ENCODE measurements at places on chromosomes 5 and 9. TPM values are rescaled to one million over a fixed set of nuclear protein-coding genes. Genes with fewer than 3 reads are reported as not detected.

SQSTM1 gene
- total RNA-seq = 600 TPM

BHMT gene
- 1.9 TPM for total RNA-seq

RRAGA gene
- 90.5 TPM for total RNA-seq

FAM151B gene
- 4.0 TPM for total RNA-seq

MARCHF11 gene
- not detected for total RNA-seq

NDUFS4 gene
- 63.6 TPM for total RNA-seq

SAPCD2 gene
- 0.42 TPM for total RNA-seq

TRMO gene
- total RNA-seq = 9.2 TPM

TNFSF8 gene
- total RNA-seq = 4.6 TPM

PCDHA5 gene
- total RNA-seq = 0.10 TPM

ANKRD55 gene
- total RNA-seq = not detected

SGTB gene
- 13.0 TPM for total RNA-seq

CTNND2 gene
- 1.8 TPM for total RNA-seq

IL13 gene
- not detected for total RNA-seq

DDX4 gene
- not detected for total RNA-seq

TLR4 gene
- 62.8 TPM for total RNA-seq

KCNMB1 gene
- total RNA-seq = 0.93 TPM

SELENOP gene
- 807 TPM for total RNA-seq

ITGA2 gene
- total RNA-seq = 2.4 TPM

GCNT1 gene
- 15.3 TPM for total RNA-seq

OTP gene
- not detected for total RNA-seq

PELO gene
- total RNA-seq = 36.7 TPM

AIF1L gene
- total RNA-seq = 57.2 TPM

ACOT12 gene
- not detected for total RNA-seq

PPP3R2 gene
- not detected for total RNA-seq

PDE8B gene
- 37.5 TPM for total RNA-seq

NME5 gene
- 0.71 TPM for total RNA-seq

ABLIM3 gene
- total RNA-seq = 190 TPM

All from mesenteric fat pad (tissue), 1 donor.